Lower leg skin (tissue), 4 donors: ENCODE measurements at places on chromosomes 4 and X. TPM values are rescaled to one million over a fixed set of nuclear protein-coding genes. Genes with fewer than 3 reads are reported as not detected.

GRCh38 chrX:116873671-116874070 lies 410.9 kb upstream of the CT83 start:
- DNase-seq = no peak

DNA sequence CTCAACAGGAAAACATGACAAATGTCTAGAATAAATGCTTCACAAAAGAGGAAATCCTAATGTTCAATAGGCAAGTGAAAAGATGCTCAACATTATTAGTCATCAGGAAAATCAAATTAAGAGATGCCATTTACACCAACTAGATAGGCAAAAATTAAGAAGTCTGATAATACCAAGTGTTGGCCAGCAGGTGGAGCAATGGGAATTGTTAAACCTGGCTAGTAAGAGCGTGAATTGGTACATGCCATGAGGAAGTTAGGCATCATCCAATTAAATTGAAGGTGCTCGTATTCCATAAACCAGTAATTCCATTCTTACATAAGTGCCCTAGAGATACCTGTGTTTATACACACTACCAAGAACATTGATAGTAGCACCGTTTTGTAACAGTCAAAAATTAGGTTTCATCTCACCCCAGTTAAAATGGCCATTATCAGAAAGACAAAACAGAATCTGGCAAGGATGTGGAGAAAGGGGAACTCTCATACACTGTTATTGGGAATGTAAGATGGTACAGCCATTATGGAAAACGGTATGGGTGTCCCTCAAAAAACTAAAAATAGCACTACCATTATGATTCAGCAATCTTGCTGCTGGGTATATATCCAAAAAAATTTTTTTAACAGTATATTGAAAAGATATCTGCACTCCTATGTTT lies 14.0 kb upstream of the ZCCHC18 start:
- DNase-seq = peak; percentile 24

- DNase-seq = no peak
Measured at GRCh38 chrX:109839694-109840567, 106.9 kb upstream of the ACSL4 start.

The LUZP4 gene
- total RNA-seq = not detected
